CD4-positive, alpha-beta T cell treated with Interleukin-10 for 1 hour (primary cell): ENCODE measurements at places on chromosomes 16 and 17.

DNA sequence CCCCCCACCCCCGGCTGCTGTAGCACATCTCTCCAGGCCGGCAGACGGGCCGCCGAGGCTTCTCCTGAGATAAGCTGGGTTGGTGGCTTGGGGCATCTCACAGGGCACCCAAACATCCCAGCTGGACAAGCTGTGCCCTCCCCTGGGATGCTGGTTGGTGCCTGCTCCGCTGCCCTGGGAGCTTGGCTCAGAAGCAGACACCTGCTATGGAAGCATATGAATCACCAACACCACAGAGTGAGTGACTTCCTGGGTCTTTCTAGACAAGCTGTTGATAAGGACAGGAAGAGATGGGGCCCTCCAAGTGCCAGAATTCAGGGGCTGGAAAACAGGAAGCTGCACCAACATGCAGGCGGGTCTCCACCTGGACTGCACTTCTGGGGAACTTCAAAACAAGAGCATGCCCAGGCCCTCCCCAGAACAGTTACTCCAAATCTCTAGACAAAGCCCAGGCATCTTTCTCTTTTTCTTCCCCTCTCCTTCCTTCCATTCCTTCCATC is 13.7 kb downstream of the C16orf95 start:
- no peak for DNase-seq

- no peak for DNase-seq
These were observed 36.8 kb downstream of the RPGRIP1L start for GRCh38 chr16:53666786-53667415.

GRCh38 chr16:79013930-79014660 is 586.4 kb downstream of the MAF start:
- DNase-seq = no peak

DNA sequence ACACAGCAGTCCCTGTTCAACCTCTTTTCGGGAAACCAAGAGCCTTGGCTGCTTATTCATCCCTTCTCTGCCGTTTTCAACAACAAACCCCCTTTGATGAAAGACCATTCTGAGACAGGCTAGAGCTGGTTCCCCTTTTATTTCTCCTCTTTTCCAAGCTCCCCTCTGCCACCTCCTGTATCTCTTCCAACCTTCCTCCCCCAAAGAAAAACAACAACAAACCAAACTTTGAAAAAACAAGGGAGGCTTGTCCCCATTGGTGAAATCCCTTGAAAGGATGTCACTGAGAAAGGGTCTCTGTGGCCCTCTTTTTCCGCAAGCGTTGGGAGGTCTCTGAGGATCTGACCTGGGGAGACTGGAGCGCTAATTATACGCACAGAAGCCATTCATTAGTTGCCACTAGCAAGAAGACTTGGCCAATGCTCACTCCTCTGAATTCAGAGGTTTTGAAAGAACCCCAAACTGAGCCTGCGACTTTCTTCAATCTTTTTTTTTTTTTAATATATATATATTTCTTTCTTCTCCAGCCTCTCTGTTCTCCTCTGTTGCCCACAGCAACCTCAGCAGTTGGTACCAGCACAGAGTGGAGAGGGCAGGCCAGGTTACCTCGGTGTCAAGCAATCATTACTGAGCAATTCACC is 101.4 kb downstream of the PITPNC1 start:
- DNase-seq = no peak

DNA sequence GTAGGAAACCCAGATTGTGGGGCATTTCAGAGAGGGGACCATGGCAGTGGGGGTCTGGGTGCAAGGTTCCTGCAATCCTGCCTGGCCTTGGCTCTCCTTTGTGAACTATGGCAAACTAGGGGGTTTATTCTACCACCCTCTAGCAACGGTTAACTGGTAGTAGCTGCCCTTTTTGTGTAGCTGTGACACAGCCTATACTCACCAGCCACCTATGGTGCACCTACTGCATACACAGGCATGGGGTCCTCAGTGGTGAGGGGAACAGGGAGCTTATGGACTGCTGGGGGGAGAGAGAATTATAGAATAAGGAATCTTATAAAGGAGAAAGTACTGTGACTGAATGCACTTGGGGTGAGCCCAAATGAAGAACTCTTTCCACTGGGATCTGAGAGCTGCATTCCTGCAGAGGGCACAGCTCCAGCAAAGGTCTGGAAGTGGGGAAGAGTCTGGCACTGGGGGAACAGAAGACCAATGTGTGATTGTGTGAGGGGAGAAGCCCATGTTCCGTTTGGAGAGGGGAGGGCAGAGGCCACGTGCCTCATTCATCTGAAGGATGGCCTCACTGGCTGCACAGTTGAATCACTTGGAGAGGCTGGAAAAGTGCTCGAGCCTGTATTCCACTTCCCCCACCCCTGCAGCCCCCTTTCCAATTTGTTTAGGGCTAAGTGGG is 2.1 kb downstream of the MT1X start:
- DNase-seq = no peak

GRCh38 chr17:67016039-67016762 is 28.2 kb upstream of the CACNG1 start:
- no peak for DNase-seq

GRCh38 chr17:67624886-67625656 is 92.7 kb upstream of the NOL11 start:
- no peak for DNase-seq

- no peak for DNase-seq
These were observed 26.5 kb downstream of the BCAS3 start for GRCh38 chr17:60704170-60704569.

DNA sequence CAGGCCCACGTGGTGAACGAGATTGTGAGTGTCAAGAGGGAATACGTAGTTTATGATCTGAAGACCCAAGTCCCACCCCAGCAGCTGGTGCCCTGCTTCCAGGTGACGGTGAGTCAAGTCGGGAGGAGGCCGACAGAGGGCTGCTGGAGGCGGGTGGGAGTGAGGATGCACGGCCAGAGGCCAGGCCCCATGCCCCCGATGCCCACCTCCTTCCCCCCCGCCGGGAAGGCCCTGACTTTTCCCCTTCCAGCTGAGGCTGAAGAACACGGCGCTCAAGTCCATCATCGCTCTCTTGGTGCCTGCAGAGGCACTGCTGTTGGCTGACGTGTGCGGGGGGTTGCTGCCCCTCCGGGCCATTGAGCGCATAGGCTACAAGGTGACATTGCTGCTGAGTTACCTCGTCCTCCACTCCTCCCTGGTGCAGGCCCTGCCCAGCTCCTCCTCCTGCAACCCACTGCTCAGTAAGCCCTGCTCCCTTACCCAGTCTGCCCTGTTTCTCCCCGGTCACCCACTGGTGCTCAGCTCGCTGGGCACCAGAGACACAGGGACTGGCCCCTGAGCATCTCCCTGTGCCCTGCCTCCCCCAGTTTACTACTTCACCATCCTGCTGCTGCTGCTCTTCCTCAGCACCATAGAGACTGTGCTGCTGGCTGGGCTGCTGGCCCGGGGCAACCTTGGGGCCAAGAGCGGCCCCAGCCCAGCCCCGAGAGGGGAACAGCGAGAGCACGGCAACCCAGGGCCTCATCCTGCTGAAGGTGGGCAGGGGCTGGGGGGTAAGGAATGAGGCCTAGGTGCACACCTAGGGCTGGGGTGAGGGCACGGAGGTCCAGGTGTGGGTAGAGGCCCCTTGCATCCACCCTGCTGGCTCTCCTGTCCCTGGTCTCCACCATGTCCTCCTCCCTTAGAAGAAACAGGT is 2.6 kb downstream of the ZACN start:
- no peak for DNase-seq
